RPMI7951 (cell line): ENCODE measurements at places on chromosomes 4 and X.
A peak's percentile ranks its signal among the peaks of the same experiment; 100 is the strongest.

GRCh38 chr4:56806666-56807065, 14.8 kb downstream of the SPINK2 start:
- no peak for DNase-seq

DNA sequence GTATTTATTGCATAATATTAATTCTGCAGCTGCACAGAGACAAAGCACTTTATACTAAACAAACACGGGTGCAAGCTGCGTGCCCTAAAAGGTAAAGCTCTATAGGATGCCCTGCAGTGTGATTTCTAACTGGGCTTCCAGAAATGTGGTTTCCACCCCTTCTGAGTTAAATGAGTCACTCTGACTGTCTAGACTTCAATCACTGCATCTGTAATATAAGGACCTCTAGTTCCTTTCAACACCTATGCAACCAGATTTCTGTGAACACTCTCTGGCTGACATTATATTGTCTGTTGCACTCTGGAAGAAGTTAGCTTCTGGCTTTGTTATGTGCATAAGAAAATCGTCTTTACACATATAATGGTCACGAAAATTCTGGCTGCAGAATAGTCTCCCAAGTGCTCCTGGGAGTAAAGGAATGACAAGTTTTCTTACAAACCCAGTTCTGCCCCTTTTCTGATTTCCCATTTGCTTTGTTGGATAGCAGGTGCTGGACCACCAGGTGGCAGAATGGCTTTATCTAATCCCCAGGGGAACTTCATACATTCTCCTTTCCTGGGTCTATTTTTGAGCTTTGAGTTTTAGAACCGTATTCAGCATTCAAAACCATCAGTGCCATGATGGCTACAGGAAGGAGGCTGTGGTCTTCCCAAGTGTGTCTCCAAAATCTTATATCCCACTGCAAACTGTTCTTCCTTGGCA, 842.2 kb downstream of the STIM2 start:
- no peak for DNase-seq

GRCh38 chr4:1240721-1241465, 8.0 kb downstream of the CTBP1 start:
- no peak for DNase-seq

- no peak for DNase-seq
These were observed 385.1 kb upstream of the CXorf51B start for GRCh38 chrX:146424422-146424821.

DNA sequence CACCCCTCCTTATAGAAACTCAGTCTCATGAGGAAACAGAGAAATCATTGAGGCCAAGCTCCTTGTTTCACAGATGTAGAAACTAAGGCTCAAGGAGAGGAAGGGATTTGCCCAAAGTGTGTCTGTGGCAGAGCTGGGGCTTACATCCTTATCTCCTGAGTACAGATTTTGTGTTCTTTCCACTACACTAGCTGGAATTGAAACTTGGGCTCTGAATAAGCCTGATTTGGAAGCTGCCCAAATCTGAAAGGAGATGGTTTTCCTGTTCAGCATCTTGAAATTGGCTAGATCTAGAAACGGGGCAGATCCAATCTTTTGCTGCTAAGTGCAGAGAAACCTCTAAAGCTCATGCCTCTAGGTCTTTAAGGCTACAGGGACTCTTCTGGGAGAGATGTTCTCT, 24.3 kb downstream of the AWAT2 start:
- peak; percentile 16 for DNase-seq

- DNase-seq = no peak
These were observed 95.8 kb upstream of the GPC4 start for GRCh38 chrX:133511041-133511440.

- no peak for DNase-seq
These were observed 261.7 kb upstream of the GNPDA2 start for GRCh38 chr4:44988011-44988410.

DNA sequence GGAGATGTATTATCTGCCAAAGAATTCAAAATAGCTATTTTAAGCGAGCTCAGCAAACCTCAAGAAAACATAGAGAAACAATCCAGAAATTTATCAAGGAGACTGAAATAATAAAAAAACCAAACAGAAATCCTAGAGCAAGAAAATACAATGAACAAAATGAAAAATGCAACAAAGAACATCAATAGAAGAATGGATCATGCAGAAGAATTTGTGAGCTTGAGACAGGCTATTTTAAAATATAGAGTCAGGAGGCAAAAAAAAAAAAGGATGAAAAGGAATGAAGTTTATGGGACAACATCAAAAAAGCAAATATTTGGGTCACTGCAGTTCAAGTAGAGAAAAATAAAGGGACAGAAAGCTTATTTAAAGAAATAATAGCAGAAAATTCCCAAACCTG, 29.1 kb downstream of the CENPE start:
- no peak for DNase-seq

- DNase-seq = no peak
These were observed 168.0 kb upstream of the DIPK2B start for GRCh38 chrX:45368705-45369104.

GRCh38 chrX:111695297-111695880, 14.4 kb downstream of the ALG13 start:
- no peak for DNase-seq

DNA sequence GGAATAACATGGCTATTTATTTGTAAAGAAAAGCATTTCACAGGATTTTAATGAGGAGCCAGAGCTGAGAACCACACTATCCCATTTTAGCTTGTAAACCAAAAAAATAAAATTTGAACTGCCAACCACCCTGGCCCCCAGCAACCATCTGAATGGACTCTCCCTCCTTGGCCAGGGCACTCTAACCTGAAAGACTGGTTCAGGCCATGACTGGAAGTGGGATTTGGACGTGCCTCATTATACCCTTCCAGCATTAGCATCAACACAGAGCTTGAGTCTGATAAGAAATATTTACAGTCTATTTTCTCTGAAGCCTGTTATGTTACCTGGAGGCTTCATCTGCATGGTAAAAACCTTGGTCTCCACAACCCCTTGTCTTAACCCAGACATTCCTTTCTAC, 30.0 kb downstream of the METAP1 start:
- DNase-seq = no peak

GRCh38 chr4:37747772-37748330, 61.7 kb upstream of the RELL1 start:
- no peak for DNase-seq

DNA sequence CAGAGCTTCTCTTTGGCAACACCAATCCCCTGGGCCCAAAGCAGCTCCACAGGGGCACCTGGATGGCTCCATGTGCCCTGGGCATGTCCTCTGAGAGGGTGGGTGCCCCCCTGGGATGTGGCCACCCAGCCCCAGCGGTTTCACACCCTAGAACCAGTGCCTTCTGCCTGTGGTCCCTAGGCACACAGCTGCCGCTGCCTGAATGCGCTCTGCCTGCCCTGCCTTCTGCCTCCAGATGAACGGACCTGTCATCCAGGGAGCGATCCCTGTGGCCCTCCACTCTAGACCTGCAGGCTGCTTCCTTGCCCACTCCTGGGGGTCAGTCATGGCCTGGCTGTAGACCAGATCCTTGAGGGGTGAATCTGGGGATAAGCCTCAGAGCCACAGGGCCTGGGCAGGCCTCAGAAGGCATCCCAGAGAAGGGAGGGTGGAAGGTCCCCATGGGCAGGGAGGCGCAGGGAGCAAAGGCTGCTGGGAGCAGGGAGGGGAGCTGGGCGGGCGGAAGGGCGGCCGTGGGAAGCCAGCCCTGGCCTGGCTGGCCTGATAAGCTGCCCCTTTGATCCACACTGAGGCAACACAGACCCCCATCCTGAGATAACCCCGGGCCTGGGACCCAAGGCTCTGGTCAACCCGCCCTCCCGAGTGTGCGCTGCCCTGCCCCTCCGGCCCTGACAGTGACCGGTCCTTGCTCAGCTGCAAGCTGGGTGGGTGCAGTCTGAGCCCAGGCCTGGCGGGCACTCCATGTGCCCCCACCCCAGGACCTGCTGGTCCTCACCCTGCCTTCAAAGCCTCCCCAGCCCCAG, 8.1 kb upstream of the FGFR3 start:
- DNase-seq = no peak

DNA sequence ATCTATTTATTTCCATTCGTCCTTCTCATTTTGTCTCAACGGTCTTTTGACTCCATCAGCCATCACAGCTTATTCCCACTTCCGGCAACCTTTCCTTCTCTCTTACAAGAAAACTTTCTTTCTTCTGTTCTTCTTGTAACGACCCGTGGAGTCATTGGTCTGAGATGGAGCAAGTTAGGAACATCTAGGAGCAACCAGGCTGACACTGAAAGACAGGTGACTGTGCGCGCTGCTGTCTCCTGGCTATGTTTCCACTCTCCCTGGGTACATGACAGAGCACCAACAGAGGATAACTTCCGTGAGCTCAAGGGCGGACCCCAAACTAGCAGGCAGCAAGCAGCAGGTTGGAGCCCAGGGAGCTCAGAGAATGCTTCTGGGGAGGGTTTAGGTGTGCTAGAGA, 2.5 kb downstream of the FGF5 start:
- DNase-seq = no peak

DNA sequence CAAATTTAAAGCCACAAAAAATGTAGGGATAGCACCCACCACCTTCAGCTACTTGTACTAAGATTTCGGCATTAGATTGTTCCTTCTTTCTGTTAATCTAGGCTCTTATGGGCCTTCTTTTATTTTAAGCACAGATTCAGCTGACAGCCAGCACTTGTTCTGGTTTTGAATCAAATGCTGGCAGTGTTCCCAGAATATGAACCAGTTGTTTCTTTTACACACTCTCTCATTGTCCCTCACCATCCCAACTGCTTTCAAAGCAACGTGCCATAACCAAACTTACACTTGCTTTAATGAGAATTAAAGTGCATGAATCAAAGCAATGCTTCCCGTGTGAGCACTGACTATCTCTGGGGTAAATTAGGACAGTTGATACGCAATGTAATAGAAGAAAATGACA, 744.5 kb upstream of the FAM241A start:
- peak; percentile 5 for DNase-seq

DNA sequence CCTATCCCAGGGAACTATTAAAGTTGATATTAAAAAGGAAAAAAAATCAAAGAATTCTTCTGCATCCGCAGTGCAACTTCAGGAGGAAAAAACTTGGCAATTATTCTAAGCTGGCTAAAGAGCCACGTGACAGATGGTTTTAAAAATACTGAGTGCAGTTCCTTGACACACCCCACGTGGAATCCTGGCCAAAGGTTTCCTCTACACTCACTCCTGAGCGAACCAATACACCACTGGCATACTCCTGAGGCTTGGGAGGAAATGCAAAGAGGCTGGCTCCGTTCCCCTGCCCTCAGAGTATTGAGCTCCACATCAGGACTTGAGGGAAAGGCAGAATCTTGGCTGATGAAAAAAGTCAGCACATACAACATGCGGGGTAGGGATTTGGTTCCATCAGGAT, 133.8 kb upstream of the ATP6AP2 start:
- no peak for DNase-seq

GRCh38 chrX:136589966-136590365, 58.0 kb downstream of the VGLL1 start:
- peak; percentile 6 for DNase-seq

- DNase-seq = peak; percentile 35
These were observed 2.1 kb downstream of the PPP3CA start for GRCh38 chr4:101345271-101345595.

- DNase-seq = no peak
These were observed 74.4 kb upstream of the PLAC1 start for GRCh38 chrX:134732676-134733075.

GRCh38 chrX:5998901-5999300, 229.8 kb downstream of the NLGN4X start:
- no peak for DNase-seq

DNA sequence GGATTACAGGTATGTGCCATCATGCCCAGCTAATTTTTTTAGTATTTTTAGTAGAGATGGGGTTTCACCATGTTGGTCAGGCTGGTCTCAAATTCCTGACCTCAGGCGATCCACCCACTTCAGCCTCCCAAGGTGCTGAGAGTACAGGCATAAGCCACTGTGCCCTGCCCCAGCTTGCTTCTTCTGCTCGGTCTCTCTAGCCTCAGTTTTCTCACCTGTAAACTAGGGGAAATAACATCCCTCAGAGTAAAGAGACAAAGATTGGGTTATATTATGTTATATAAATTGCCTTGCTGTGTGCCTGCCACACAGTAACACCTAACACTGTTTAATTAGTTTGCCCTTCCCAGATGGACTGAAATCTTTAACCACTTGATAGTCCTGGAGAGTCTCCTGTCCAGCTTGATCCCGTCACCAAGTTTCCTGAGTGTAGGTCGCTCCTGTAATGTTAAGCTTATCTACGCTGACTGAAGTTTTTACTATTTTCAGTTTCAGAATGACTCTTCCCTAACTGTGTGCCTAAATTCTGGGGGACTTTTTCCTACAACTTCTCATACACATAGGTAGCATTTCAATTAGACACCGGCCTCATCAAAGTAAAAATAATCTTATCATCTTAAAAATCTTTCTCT, 412.7 kb upstream of the TENM3 start:
- DNase-seq = no peak

- DNase-seq = no peak
These were observed 53.5 kb upstream of the FGF13 start for GRCh38 chrX:138765051-138765450.

GRCh38 chr4:171857302-171858012, 44.3 kb downstream of the GALNTL6 start:
- no peak for DNase-seq

GRCh38 chr4:55409468-55410171, 13.9 kb downstream of the TMEM165 start:
- peak; percentile 59 for DNase-seq

DNA sequence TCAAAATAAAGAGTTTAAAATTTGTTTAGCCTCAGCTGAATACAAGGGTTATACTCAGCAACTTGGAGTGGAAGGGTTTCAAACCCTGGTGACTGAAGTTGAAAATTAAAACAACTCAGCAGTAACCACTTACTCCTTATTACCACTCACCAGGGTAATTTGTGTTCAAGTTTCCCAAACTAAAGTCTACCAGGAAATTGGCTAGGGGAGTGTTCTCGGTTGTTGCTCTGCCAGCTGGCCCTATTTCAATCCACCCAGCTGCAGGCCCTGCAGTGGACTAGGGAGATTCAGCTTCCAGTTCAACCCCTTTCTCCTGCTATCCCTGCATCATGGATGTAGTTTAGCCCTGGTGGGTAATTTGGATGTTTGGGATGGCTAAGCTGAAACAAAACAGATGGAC, 37.8 kb upstream of the EXOC1L start:
- no peak for DNase-seq
